ENCODE measurements at places on chromosomes 11 and 22. TPM values are rescaled to one million over a fixed set of nuclear protein-coding genes. Genes with fewer than 3 reads are reported as not detected.

- no peak for DNase-seq
These were observed 41.9 kb downstream of the ANO5 start for GRCh38 chr11:22234743-22235142.

GRCh38 chr11:45304111-45304991 lies 18.2 kb upstream of the SYT13 start:
- peak; percentile 67 for DNase-seq

DNA sequence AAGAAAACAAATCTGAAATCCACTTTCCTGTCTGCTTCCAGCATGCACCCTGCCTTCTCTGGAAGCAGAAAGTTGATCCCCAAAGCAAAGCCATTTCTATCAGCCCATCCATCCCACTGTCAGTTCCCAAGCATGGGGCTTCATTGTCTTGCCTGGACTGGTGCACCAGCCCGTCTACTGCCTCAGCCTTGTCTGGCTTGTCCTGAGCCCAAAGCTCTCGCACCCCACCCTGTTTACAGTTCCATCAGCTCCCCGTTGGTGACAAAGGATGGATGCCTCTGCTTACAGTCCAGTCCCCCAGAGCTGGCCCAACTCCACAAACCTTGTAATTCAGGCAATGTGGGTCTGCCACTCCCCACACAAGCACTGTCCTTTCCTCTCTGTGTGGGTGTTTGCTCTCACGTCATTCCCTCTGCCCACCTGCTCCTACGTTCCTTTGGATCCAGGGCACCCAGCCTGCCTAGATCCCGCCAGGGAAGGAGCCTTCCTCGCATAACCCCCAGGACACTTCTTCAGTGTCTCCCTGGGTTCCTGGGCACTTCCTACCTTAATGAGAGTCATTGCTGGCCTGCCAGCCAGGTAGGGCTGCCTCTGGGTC lies 38.8 kb downstream of the FBLN1 start:
- no peak for DNase-seq

DNA sequence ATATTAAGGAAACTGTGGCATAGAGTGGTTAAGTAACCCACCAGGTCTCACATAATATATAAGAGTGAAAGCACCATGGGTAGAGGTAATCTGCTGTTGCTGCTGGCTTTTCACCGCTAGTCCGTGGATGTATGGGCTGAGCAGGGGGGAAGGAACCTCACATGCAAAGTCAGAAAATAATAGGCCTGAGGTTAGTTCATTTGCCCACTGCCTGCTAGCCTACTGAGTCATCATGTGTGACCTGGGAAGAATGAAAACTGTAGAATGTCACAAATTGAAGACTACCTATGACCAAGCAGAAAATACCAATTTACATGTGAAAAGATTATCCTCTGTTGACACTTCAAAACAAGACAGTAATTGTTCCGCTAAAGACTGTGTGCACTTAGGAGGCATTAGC lies 560.1 kb upstream of the FAT3 start:
- no peak for DNase-seq

GRCh38 chr22:29784451-29785361 lies 17.5 kb downstream of the UQCR10 start:
- DNase-seq = no peak

Gene CYB561A3
- 34.4 TPM for total RNA-seq

Gene KLHDC7B
- 0.10 TPM for total RNA-seq
